ENCODE measurements at places on chromosomes 16 and 17.

GRCh38 chr16:21526923-21527807 lies 72.2 kb upstream of the METTL9 start:
- no peak for DNase-seq

DNA sequence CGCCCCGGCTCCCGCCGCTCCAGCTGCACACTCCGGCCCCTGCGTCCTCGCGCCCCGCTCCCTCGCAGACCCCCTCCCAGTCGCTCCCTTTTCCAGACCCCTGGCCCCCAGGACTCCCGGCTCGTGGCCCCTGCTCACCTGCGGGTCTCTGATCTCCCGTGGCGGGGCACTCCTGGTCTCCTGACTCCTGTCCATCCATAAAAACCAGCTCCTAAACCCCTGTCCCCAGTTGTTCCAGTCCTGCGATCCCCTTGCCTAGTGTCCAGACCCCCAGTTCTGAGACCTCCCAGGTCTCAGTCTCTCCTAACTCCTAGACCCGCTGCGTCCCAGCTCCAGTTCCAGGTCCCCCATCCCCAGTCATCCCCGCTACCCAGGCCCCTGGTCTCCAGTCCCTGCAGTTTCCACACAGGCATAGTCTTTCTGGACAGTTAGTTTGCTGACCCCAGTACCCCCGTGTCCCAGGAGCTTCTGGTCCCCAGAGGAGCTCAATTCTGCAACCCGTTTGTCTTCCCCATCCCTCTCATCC lies 379 bp downstream of the SNX29 start:
- no peak for DNase-seq

DNA sequence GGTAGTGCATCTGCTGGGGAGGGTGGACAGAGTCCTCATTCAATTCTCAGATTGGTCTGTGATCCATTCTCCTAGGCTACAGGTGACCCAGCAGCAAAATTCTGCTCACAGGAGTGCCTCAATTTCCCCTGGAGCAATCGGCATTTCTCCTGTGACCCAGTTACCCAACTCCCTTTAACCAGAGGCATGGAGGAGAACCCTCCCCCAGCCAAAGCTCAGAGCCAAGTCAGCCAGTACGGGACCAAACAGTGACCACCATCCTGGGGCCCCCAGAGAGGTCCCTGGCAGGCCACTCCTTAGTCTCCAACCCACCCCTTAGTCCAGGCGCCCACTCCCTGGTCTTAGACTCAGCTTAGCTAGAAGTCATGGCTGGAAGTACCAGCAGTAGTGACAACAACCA lies 75.6 kb downstream of the DYNLRB2 start:
- no peak for DNase-seq

- DNase-seq: no peak
These were observed 37.9 kb upstream of the ABCA9 start for GRCh38 chr17:69098625-69099024.

DNA sequence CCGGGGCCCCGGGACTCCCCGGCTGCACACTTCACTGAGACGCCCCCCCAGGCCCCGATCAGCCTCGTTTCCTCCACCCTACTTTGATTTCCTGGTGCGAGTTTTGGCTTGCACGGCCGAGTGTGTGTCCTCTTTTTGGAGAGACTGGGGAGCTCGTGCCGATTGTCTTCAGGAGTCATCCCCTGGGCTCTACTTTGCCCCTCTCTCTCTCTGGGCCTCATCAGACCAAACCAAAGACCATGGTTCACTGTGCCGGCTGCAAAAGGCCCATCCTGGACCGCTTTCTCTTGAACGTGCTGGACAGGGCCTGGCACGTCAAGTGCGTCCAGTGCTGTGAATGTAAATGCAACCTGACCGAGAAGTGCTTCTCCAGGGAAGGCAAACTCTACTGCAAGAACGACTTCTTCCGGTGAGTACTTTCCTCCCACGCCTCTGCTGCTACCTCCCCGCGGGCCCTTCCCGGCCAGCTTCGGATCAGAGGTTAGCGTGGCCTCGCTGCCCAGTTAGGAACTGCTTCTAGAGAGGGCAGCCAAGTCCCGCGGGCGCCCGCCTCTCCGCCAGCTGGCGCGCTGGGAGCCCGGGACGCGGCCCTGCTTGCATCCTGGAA lies 787 bp downstream of the LHX1 start:
- DNase-seq: no peak

DNA sequence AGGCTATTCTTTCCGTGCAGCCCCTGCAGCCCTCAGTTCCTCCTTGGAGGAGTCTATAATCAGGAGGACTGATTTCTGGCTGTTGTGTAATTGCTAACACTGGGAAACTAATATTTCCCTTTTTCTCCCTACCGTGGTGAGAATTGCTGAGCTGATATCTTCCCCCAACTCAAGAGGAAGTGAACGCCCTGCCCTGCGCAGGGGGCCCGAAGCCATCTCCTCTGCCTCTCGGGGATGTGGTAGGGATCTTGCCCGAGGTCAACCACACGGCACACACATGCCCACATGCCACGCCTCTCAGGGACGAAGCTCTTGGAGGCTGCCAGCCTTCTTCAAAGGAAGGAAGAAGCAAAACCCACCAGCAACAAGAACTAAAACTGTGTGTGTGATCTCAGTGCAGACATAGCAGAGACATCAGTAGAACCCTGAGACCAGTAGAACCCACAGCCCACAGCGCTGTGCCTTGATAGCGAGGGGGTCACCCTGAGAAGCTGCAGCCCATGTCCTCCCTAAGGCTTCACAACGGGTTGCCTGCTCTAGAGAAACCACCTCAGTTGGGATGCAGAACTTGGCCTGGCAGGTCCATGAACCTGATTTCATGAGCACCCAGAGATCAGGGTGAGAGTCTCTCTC lies 8.9 kb upstream of the ULK2 start:
- peak; percentile 72 for DNase-seq

DNA sequence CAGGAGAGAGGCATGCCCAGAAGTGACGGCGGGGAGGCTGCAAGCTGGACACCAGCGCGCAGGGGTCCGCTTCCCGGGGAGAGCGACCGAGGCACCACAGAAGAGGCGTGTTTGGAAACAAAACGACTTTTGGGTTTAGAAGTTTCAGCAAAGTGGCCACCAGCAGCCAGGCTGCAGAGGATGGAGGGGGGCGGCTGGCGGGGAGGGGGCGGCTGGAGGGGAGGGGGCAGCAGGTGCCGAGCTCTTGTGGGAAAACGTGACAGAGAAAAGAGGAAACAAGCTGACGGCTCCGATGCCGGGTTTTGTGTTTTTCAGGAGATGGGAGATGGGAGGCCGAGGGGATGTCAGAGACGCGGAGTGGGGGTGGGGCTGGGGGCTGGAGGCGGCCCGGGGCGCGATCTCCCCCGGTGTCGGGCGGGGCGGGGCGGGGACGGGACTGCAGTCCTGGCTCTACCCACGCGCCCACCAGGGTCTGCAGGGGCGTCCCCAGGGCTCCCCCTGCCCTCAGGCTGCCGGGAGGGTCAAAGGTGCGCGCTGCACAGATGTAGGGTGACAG lies 32.1 kb upstream of the RPH3AL start:
- DNase-seq: no peak

- no peak for DNase-seq
These were observed 108.5 kb downstream of the TMEM114 start for GRCh38 chr16:8481810-8482209.

DNA sequence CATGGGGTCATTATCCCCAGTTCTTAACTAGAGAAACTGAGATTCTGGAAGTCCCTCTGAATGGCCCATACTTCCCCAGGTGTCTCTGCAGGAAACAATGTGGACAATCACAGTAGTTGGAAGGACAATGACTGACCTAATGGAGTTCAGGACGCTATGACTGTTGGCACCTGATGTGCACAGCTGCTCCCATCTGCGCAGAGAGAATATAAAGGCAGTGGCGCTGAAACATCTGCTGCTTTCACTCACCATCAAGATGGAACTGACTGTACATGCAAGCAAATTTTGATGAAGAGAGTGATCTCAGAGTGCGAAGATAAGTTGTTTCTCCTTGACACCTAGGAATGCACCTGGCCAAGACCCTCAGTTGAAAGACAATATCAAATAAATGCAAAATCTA lies 395.7 kb upstream of the ASIC2 start:
- no peak for DNase-seq

GRCh38 chr16:5077304-5077703 lies 5.7 kb downstream of the ALG1 start:
- DNase-seq: no peak

GRCh38 chr16:53040788-53041187 lies 11.9 kb downstream of the CHD9NB start:
- no peak for DNase-seq

GRCh38 chr17:78883089-78883532 lies 19.9 kb downstream of the CEP295NL start:
- no peak for DNase-seq

DNA sequence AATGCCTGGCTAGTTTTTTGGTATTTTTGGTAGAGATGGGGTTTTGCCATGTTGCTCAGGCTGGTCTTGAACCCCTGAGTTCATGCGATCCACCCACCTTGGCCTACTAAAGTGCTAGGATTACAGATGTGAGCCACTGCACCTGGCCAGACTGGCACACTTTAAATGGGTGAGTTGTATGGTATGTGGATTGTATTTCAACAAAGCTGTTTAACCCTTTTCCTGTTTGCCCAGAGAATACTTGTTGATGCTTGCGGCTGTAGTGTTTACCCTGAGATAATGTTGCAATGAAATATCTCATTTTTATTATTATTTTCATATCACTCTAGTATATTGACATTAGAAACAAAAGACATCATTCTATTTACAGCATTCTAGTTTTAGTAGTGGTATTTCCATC lies 17.1 kb upstream of the TMEM94 start:
- DNase-seq: no peak

- DNase-seq: no peak
These were observed 82.1 kb downstream of the CCT6B start for GRCh38 chr17:34879146-34879545.

DNA sequence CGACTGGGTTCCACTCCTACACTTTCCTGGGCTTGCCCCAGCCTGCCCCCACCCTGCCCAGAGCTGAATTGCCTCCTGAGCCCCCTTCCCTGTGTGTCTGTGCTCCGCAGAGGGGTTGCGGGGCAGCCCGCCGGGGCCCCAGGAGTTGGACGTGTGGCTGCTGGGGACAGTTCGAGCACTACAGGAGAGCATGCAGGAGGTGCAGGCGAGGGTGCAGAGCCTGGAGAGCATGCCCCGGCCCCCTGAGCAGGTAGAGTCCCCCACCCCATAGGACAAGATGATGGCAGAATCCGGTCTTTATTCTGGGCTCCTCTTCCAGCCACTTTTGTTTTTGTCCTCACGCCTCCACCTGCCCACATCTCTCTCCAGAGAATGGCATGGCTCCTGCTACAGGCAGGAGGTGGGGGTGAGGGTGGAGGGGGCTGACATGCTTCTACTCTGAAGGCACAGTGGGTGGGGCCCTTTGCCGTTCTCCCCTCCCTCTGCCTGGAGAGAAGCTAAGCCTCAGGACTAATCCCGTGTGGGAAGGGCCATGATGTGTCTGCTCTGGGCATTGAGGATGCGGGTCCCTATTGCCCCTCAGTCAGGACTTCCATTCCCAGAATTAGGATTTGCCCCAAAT lies 3.5 kb downstream of the ACBD4 start:
- DNase-seq: no peak

DNA sequence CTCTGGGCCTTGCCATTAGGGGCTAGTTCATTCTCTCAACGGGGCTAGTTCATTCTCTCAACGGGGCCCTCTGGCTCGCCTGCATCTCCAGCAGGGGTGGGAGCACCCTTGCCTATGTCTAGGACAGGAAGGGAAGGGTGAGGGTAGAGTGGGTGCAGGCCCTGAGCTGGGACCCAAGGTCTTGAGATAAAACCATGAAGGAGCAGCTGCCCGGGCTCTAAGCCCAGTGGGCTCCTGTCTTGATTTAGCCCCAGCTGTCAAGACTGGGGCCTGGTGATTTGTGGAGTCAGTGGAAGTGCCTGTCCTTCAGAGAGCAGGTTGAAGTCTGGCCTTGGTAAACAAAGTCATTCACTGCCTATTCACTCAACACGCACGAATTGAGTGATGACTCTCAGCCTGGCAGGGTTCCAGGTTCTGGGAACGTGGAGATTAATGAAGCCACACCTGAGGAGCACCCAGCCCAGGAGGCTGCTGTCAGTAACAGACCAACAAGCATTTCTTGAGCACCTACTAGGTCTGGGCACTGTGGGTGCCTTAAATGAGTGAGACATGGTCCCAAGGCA lies 35.4 kb downstream of the WNT3 start:
- no peak for DNase-seq

DNA sequence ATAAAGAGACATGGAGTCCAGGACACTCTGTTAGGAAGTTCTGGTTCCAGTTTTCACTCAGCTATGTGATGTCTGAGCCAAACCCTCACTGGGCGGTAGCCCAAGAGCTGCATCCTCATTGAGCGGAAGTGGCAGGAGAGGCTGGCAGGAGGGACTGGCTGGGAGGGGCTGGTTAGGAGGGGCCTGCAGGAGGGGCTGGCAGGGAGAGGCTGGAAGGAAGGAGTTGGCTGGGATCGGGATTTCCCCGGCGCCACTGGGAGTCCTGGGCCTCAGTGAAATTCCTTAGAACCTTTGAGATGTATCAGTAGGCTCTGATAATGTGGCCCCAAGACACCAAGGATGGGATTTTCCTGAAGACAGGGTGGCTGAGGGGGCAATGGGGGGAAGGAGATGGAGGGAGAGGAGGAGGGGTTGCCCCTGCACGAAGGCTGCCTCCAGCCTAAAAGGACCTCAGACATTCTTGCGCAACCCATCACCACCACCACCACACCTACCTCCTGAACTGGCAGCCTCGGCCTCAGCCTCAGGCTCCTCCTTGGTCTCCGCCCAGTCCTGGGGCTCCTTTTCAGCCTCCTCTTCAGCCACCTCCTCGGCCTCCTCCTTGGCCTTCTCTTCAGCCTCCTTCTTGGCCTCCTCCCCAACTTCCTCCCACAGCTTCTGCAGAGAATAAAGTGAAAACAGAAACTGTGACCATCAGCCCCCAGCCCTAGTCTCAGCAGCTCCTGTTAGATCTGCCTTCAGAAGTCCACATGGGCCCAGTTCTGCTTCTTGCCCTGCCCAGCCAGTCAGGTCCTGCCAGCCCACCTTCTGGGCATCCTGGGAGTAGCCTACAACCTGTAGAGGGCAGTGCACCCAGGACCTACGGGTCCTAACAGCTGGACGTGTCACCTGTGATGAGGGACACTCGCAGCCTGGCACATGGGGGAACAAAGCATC lies 31.7 kb downstream of the CNGB1 start:
- no peak for DNase-seq
